ENCODE measurements at places on chromosomes 6 and 20.

- H3K36me3 ChIP-seq = no peaks in the 10 kb centered on the region
- no peak overlapping the region for H3K27ac ChIP-seq
- no peak overlapping the region for H3K4me3 ChIP-seq
- DNase-seq = no peak
- H3K27me3 ChIP-seq = no peaks in the 10 kb centered on the region
- no peaks in the 10 kb centered on the region for H3K4me1 ChIP-seq
These were observed 51.5 kb upstream of the TMEM170B start for GRCh38 chr6:11486051-11486450.

DNA sequence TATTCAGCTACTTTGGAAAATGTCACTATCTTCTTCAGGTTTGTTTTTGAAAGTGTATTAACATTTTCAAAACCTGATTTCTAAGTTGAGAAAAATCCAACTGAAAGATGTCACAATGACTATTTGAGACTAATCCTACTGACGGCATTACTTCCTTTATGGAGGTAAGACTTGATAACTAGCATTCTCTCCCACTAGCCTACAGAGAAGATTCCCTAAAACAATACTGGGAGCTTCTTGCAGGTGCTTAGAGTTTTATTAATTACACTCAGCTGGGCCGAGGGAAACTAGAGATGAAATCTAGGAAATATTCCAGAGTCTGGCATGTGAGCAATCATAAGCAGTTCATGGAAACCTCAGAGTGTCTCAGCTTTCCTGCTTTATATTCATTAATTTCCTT, 114.0 kb downstream of the LCA5 start:
- no peak overlapping the region for H3K27ac ChIP-seq
- H3K27me3 ChIP-seq = no peaks in the 10 kb centered on the region
- no peaks in the 10 kb centered on the region for H3K36me3 ChIP-seq
- H3K4me3 ChIP-seq = no peak overlapping the region
- H3K4me1 ChIP-seq = no peaks in the 10 kb centered on the region
- no peak for DNase-seq

- no peak overlapping the region for H3K4me3 ChIP-seq
- H3K36me3 ChIP-seq = no peaks in the 10 kb centered on the region
- no peaks in the 10 kb centered on the region for H3K27me3 ChIP-seq
- H3K4me1 ChIP-seq = no peaks in the 10 kb centered on the region
These were observed 361.3 kb downstream of the CD109 start for GRCh38 chr6:74057326-74057725.

DNA sequence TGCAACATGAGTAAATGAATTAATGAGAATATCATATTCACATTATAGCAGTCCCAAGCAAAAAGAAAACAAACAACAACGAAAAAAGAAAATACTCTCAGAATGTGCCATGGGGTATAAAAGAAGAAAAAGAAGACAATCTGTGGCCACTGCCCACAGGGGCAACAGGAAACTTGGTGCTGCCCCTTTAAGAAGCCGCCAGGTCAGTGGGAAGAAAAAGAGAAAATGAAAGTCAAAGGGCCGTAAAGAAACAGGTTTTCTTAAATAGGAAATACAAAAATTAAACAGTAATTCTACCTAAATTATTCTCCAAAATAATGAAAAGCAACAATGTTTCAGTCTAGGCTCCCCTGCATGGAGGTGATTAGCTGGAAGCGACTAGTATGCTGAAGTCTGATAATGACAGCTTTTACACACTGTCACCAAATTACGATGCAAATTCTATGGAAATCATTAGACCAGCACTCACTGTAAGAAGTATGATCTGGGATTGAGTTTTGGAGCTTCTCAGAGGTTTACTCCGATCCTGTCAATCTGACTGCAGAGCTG, 23.6 kb downstream of the GMDS start:
- H3K36me3 ChIP-seq = no peaks in the 10 kb centered on the region
- H3K4me1 ChIP-seq = peaks cover 12% of the 10 kb centered on the region
- H3K4me3 ChIP-seq = peak overlapping the region; percentile 39
- H3K27ac ChIP-seq = no peak overlapping the region
- no peak for DNase-seq

DNA sequence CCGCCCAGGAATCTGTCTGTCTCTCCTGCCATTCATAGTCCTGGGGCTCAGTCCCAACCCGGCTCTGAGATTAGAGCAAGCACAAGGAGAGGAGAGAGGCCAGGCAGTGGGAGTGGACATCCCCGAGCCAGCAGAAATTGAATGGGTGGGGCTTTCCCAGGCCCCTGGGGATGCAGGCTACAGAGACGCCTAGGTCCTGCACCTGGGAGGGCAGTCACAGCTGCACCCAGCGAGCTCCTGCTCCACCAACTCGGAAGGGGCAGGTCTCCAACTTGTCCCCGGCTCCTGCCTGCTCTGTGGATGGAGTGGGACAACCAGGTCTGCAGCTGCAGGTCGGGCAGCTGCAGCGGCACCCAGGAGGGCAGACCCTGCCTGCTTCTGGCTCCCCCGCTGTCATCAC, 11.1 kb upstream of the AIG1 start:
- no peaks in the 10 kb centered on the region for H3K27me3 ChIP-seq
- H3K36me3 ChIP-seq = no peaks in the 10 kb centered on the region
- H3K27ac ChIP-seq = no peak overlapping the region
- H3K4me1 ChIP-seq = no peaks in the 10 kb centered on the region

- no peaks in the 10 kb centered on the region for H3K27me3 ChIP-seq
- no peak overlapping the region for H3K4me3 ChIP-seq
- peak overlapping the region; percentile 40 for H3K27ac ChIP-seq
- no peaks in the 10 kb centered on the region for H3K36me3 ChIP-seq
- no peak for DNase-seq
These were observed 22.4 kb upstream of the TASP1 start for GRCh38 chr20:13661070-13661685.

DNA sequence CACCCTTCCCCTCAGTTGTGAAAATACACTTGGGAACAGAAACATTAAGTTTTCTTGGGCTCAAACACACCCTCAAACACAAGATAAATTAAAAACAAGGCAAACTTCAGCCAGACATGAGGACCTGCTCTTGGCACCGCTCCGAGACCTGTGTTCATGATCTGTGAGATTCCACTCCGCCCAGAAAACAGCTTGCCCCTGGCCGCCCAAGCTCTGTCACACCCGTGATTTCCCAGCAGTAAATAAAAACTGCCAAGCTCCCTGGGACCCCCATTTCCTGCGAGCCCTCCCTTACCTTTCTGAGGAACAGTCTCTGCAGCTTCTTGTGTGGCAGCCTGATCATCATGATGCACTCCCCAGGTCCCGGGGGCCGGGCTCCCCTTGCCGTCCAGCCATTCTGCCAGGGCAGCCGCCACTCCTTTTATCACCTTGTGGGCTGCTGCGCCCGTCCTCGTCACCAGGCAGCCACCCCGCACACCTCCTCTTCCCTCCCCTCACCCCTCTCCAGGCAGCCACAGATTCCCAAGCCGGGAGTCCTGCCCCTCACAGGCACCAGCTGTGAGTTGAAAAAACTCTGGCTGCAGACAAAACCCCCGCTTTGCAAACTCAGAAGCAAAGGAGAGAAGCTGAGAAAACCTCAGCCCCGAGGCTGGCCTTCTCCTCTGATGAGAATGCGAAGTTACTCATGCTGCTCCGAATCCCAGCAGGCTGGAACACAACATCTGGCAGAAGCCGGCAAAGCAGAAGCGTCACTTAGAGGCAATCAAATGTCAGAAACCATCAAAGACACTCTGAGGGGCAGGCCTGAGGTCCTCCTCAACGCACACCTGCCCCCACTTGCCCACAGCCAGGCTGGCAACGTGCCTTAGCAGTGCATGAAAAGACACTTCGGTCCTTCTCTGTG, 130.4 kb upstream of the RPS6KA2 start:
- H3K27ac ChIP-seq = no peak overlapping the region
- H3K4me3 ChIP-seq = no peak overlapping the region
- no peaks in the 10 kb centered on the region for H3K36me3 ChIP-seq
- DNase-seq = no peak
- no peaks in the 10 kb centered on the region for H3K27me3 ChIP-seq
